ENCODE measurements at places on chromosomes 3 and 15.
A peak's percentile ranks its signal among the peaks of the same experiment; 100 is the strongest.

DNA sequence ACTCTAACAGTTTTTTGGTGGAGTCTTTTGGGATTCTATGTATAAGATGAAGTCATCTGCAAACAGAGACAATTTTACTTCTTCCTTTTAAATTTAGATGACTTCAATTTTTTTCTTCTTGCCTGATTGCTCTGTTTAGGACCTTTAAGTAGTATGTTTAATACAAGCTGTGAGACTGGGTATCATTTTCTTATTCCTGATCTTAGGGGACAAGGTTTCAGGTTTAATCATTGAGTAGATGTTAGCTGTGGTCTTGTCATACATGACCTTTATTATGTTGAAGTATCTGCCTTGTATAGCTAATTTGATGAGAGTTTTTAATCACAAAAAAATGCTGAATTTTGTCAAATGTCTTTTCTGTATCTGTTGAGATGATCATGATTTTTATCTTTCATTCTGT, 20.6 kb downstream of the GRM2 start:
- no peak for DNase-seq

GRCh38 chr3:170602556-170602955, 16.7 kb upstream of the SLC7A14 start:
- no peak for DNase-seq

DNA sequence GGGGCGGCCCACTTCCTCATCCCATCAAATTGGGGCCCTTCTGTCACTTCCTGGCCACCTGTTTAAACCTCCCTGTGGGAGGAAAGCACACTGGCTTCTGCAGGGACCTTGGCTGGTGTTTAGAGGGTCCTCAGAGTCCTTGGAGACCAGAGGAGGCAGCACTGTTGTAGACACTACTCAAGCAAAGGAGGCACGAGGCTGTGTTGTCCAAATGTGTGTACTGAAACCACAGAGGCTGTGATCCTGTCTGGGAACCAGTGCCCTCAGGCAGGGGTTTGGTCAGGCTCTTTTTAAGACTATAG, 12.4 kb upstream of the SEC13 start:
- no peak for DNase-seq

- DNase-seq = peak; percentile 49
These were observed 27.6 kb downstream of the PLXNB1 start for GRCh38 chr3:48402281-48402732.

DNA sequence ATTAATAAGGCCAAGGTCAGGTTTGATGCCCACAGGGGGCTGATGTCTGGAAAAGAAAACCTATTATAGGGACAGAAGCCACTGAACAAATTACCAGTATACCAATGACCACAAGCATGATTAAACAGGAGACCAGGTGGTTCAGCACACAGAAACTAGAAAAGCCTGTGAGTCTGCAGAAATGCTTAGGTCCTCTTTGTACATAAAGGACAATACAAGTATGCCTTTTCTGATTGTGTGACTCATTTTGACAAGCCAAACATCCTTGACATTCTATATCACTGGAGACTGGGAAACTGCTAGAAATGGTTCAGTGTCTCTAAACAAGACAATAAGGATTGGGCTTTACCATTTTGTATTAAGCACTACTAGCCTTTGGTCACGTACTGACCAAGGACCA, 113.2 kb upstream of the MYO5C start:
- DNase-seq = no peak

DNA sequence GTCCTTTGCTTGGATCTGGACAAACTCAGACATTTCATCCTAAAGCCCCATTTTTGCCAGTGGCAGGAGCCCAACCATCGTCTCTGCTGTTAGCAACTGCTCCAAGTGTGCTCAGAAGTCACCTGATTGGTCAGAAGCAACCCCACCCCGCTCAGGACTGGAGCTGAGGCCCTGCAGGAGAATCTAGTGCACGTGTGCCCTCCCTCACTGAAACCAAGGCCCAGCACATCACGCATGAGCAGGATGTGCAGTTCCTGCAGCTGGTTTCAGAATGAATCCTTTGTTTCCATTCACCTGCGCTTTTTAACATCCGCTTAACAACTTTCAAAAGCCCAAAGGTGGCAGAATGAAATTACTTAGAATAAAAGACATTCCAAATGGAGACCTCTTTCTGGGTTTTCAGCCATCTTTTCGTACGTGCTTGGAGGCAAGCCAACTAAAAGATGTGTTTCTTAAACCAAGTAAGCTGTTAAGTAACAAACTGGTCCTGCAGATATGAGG, 81.2 kb downstream of the SRGAP3 start:
- peak; percentile 68 for DNase-seq

DNA sequence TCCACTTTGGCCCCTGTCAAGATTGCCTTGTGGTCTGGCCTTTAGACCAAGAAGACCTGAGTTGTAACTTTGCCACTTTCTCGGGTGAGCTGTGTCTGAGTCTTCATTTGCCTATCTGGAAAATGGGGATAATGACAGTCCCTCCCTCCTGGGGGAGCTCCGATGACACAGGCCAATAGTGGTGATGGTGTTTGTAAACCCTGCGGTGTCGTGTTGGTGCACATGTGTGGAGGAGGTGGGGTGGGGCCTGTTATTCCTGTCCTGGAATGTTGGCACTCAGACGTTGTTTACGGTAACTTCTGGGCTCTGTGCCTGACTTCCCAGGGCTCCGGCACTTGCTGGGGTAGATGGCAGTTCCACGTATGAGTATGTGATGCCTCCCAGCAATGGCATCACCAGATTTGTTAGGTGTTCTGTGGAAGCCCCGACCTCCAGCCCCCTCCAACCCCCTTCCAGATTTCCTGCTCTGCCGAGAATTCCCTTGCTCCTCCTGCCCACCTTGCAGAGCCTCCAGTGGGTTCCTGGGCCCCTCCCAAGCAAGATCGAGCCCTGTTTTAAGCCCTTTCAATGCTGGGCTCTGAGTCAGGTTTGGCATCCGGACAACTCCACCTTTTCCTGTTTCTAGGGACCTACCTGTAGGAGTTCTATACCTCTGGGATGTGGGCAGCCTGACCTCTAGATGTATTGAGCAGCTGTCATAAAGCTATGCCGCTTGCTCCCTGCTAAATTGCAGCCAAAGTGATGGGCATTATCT, 31.4 kb downstream of the HRH1 start:
- no peak for DNase-seq

DNA sequence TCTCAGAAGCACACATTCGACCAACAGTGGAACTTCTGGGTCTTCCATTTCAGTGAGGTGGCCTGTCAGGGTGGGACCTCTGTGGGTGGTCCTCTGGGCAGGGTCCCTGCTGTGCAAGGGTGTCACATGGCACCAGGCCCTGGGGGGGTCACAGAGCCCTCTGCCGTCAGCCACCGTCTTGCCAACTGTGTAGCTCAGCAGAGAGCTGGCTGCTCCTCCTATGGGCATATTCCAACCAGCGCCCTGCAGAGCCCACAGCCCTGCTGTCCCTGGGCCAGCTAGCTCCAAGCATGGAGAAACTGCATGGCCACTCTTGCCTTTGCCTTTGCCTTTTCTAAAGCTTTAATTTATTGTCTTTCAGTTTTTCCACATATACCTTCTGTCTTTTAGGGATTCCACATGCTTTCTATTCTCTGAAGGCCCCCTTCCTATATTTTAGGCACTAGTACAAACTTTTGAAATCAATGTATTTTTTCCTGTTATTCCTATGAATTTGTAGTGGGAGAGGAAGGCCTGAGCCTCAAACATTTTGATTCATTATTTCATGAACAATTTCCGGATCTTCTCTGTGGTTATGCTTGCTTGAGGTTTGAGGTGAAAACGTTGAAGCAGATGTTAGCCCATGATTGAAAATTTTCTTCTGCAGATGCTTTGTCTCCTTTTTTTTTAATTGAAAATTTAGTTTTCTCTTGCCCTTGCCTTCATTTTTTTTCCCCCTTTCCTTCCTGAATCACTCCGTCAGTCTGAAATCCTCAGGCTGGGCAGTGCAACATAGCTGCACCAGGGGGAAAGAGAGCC, 11.7 kb downstream of the IQCF1 start:
- no peak for DNase-seq

GRCh38 chr3:150216866-150217600, 191.1 kb upstream of the TSC22D2 start:
- no peak for DNase-seq

All from activated CD8-positive, alpha-beta memory T cell treated with anti-CD3 and anti-CD28 coated beads for 24 hours (primary cell).